Aorta (tissue), 5 donors: ENCODE measurements at places on chromosomes 13 and 19. TPM values are rescaled to one million over a fixed set of nuclear protein-coding genes. Genes with fewer than 3 reads are reported as not detected.

The ARHGAP45 gene
- total RNA-seq = 15.3 TPM

- peak overlapping the region; percentile 62 for H3K27ac ChIP-seq
- H3K36me3 ChIP-seq = no peaks in the 10 kb centered on the region
- no peak for DNase-seq
- H3K4me1 ChIP-seq = peaks cover 3% of the 10 kb centered on the region
- H3K4me3 ChIP-seq = peak overlapping the region; percentile 77
These were observed 583 bp downstream of the AKAP8L start for GRCh38 chr19:15418231-15418578.

- H3K36me3 ChIP-seq = no peaks in the 10 kb centered on the region
- no peaks in the 10 kb centered on the region for H3K4me1 ChIP-seq
- DNase-seq = peak; percentile 64
- no peak overlapping the region for H3K27ac ChIP-seq
These were observed 36.7 kb upstream of the RANBP3 start for GRCh38 chr19:6014551-6015135.

- H3K27me3 ChIP-seq = no peaks in the 10 kb centered on the region
- DNase-seq = no peak
- H3K4me3 ChIP-seq = no peak overlapping the region
- H3K27ac ChIP-seq = no peak overlapping the region
These were observed 15.1 kb upstream of the GNA15 start for GRCh38 chr19:3120611-3121276.

DNA sequence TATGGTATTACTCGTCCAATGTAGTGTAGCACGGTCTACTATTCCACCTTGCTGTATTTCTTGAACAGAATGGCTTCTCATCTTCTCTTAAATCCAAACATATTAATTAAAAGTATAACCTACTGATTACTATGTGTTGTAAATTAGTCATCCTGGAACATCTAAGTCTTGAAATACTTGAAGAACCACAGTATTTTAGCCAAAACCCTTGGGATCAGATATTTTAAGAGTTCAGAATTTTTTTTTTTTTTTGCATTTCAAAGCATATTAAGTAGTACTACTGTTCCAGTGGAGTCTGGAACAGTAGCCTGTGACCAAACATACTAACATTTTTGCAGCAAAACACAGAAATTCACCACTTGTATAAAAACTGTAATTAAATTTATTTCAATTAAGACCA, 30.1 kb downstream of the ZC3H13 start:
- H3K4me3 ChIP-seq = no peak overlapping the region
- no peaks in the 10 kb centered on the region for H3K27me3 ChIP-seq
- no peak for DNase-seq
- no peak overlapping the region for H3K27ac ChIP-seq
- H3K4me1 ChIP-seq = no peaks in the 10 kb centered on the region

The C5AR1 gene
- 38.7 TPM for total RNA-seq

- no peak for DNase-seq
- no peak overlapping the region for H3K27ac ChIP-seq
- no peaks in the 10 kb centered on the region for H3K4me1 ChIP-seq
- H3K4me3 ChIP-seq = no peak overlapping the region
These were observed 386.8 kb upstream of the DACH1 start for GRCh38 chr13:72253754-72254153.

The COL4A1 gene
- total RNA-seq = 564 TPM

GRCh38 chr13:65143920-65144319, 2086.2 kb downstream of the PCDH9 start:
- DNase-seq = no peak
- H3K27me3 ChIP-seq = no peaks in the 10 kb centered on the region
- H3K36me3 ChIP-seq = no peaks in the 10 kb centered on the region
- no peak overlapping the region for H3K27ac ChIP-seq
- no peak overlapping the region for H3K4me3 ChIP-seq

DNA sequence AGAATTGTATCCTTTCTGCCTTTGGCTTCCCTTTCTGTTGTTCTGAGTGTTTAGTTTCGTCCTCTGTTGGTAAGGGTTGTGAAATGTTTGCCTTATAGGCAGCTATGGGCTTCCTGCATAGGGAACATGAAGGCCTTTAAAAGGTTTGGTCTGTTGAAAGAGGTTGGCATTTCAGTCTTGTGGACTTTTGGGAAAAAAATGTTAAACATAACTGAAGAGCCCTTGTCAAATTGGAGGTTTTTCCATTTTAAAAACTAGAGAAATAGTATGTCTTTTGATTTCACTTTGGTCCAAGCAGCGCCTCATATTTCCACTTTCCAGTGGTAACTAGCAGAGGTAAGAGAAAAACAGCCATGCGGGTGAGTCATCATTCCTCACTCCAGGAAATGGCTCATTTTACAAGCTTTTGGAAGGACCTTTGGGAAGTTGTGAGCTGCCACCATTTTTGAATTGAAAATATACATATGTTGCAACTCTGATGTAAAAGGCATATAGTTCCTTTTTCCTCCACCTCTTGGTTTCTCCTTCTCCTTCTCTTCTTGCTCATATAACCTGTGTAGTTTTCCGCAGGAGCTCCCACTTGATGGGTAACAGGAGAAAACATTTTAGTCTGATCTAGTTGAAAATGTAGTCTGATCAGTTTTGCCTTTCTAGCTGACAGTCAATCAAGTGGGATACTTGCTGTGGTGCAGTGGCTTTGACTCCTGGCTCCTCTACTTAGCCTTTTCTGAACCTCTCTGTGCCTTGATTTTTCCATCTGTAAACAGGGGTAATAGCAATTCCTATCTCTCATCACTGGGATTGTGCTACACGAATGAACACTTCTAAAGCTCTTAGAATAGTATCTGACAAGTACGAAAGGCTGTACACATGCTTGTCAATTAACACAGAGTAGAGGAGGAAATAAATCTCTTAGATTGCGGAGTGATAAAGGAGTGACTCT, 23.0 kb downstream of the GPC6 start:
- no peak for DNase-seq
- H3K27me3 ChIP-seq = no peaks in the 10 kb centered on the region
- H3K4me1 ChIP-seq = no peaks in the 10 kb centered on the region
- no peak overlapping the region for H3K27ac ChIP-seq
- H3K36me3 ChIP-seq = no peaks in the 10 kb centered on the region

DNA sequence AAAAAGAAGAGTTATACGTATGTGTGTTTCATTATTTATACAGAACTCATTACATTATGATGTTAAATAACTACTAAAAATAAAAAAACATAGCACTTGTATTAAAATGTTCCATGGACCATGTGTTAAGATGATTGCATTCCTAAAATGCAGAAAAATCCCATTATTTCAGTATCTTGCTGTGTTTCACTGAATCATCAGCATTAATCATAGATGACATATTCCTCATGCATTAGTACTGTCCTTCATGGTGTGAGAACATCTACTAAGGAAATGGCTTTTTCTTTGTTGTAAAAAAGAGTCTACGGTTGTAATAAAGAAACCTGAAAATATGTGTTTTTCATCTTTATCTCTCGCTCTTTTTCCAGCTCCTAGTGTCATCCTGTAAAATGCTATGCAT, 416.5 kb downstream of the FGF14 start:
- H3K36me3 ChIP-seq = no peaks in the 10 kb centered on the region
- no peaks in the 10 kb centered on the region for H3K4me1 ChIP-seq
- H3K27ac ChIP-seq = no peak overlapping the region
- no peak for DNase-seq
